ENCODE measurements at places on chromosomes 11 and 22.

DNA sequence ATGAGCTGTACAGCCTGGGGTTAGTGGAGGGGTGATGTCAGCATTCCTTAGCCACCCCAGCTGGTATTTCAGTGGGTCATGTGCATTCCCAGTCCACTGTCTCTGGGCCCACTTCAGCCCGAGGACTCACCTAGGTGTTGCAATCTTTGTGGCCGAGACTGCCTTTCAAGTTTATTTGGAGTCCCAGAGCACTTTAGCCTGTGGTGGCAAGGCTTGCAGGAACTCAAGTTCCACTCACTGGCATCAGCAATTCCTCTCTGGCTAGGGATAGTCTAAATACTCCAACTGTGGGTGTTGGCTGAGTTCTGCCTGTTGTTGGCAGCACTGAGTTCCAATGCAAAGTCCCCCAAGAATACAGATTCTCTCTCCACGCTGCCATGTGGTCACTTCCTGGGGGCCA lies 191.6 kb upstream of the PGR start:
- no peak for DNase-seq

GRCh38 chr11:70612459-70613141 lies 214.3 kb downstream of the CTTN start:
- no peak for DNase-seq

- no peak for DNase-seq
Measured at GRCh38 chr11:132409573-132410355, 1039.3 kb downstream of the NTM start.

DNA sequence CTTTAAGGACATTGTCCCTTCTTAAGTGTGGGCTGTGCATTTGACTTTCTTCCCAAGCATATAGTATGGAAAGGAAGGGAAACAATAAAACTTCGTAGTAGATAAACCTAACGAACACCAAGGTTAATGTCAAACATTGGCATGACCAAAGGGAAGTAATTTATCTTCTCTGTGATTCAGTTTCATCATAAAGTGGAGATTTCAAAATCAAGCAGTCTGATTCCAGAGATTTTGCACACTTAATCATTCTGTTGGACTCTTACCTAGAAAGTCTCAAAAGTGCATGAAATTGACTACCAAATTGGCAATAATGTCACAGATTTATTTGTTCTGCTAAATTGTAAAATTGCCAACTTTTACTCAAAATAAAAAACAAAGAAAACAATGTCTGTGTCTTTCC lies 559.7 kb downstream of the JRKL start:
- no peak for DNase-seq
